Nephron progenitor cell (in vitro differentiated cells): ENCODE measurements at places on chromosomes 2 and 18.

DNA sequence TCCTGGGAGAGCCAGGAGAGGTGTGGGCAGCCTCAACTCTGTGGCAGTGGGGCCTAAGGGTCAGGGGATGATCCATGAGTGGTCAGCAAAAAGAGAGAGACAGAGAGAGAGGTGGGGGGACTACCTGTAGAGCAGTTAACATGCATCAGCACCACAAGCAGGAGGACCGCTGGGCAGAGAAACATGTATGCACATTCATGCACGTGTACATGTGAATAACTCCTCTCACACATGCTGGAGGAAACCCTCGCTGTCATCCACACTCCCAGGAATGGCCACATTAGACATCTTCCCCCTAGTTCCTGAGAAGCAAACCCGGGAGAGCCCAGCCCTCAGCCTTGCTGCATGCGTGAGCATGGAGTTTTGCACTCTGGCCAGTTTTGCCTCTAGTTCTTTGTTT is 166.1 kb downstream of the SMAD7 start:
- no peak overlapping the region for H3K27ac ChIP-seq
- peaks cover 12% of the 10 kb centered on the region for H3K36me3 ChIP-seq
- H3K4me1 ChIP-seq = peaks cover 82% of the 10 kb centered on the region
- H3K27me3 ChIP-seq = peaks cover 14% of the 10 kb centered on the region

- H3K27ac ChIP-seq = peak overlapping the region; percentile 6
- no peak for DNase-seq
- peaks cover 5% of the 10 kb centered on the region for H3K4me1 ChIP-seq
- H3K36me3 ChIP-seq = peaks cover 18% of the 10 kb centered on the region
- H3K4me3 ChIP-seq = no peak overlapping the region
These were observed 7.9 kb downstream of the PCBP1 start for GRCh38 chr2:70094978-70095719.

DNA sequence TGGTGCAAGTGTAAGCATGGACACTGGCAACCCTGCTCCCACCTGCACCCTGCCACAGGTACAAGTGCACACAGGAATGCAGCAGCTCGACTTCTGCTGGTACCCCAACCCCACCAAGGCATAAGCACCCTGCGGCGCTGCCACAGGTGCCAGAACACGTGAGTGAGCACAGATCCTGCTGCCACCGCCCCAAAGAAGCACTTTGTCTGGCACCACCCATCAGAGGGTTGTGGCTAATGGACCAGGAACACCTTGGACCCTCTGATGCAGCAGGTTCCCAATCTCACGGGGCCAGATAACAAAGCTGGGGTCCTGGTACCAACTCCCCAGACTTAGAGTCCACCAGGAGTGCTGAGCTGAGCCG is 32.2 kb upstream of the SLC14A1 start:
- H3K27ac ChIP-seq = no peak overlapping the region
- H3K36me3 ChIP-seq = peaks cover 5% of the 10 kb centered on the region
- H3K4me1 ChIP-seq = peaks cover 25% of the 10 kb centered on the region

- H3K4me3 ChIP-seq = no peak overlapping the region
- DNase-seq = no peak
- no peak overlapping the region for H3K27ac ChIP-seq
- H3K27me3 ChIP-seq = peaks cover 6% of the 10 kb centered on the region
- H3K4me1 ChIP-seq = peaks cover 74% of the 10 kb centered on the region
- H3K36me3 ChIP-seq = peaks cover 43% of the 10 kb centered on the region
These were observed 14.5 kb downstream of the SMAD2 start for GRCh38 chr18:47915930-47916329.

DNA sequence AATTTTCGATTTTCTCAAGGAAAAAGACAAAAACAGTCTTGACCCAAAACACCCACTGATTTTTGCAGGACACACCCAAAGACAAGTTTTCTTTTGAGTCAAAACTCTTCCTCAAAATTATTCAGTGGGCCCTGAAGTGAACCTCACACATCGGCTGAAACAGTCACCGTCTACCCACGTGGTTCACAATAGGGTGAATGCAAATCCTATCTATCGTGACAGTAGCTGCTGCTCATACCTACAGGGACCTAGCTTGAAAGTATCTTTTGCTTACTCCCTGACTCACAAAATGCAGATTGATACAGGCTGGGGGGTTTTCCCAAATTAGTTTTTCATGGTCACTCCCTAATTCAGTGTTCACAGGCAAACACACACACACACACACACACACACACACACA is 10.7 kb upstream of the CD226 start:
- H3K27me3 ChIP-seq = no peaks in the 10 kb centered on the region
- H3K36me3 ChIP-seq = no peaks in the 10 kb centered on the region
- H3K4me3 ChIP-seq = no peak overlapping the region
- no peak overlapping the region for H3K27ac ChIP-seq
- H3K4me1 ChIP-seq = peaks cover 11% of the 10 kb centered on the region
